Progenitor cell of endocrine pancreas (in vitro differentiated cells): ENCODE measurements at places on chromosomes 5 and 9. TPM values are rescaled to one million over a fixed set of nuclear protein-coding genes. Genes with fewer than 3 reads are reported as not detected.

GRCh38 chr5:68252673-68253623 lies 37.4 kb downstream of the PIK3R1 start:
- peak; percentile 33 for DNase-seq
- no peak overlapping the region for H3K27ac ChIP-seq
- H3K27me3 ChIP-seq: no peaks in the 10 kb centered on the region
- peaks cover 39% of the 10 kb centered on the region for H3K4me1 ChIP-seq

GRCh38 chr9:20262611-20263010 lies 359.7 kb downstream of the MLLT3 start:
- DNase-seq: no peak
- no peaks in the 10 kb centered on the region for H3K27me3 ChIP-seq
- no peaks in the 10 kb centered on the region for H3K36me3 ChIP-seq

GRCh38 chr5:172790496-172790889 lies 19.5 kb upstream of the DUSP1 start:
- H3K4me3 ChIP-seq: no peak overlapping the region
- no peaks in the 10 kb centered on the region for H3K36me3 ChIP-seq
- H3K4me1 ChIP-seq: peaks cover 2% of the 10 kb centered on the region
- no peaks in the 10 kb centered on the region for H3K27me3 ChIP-seq
- DNase-seq: no peak
- no peak overlapping the region for H3K27ac ChIP-seq

DNA sequence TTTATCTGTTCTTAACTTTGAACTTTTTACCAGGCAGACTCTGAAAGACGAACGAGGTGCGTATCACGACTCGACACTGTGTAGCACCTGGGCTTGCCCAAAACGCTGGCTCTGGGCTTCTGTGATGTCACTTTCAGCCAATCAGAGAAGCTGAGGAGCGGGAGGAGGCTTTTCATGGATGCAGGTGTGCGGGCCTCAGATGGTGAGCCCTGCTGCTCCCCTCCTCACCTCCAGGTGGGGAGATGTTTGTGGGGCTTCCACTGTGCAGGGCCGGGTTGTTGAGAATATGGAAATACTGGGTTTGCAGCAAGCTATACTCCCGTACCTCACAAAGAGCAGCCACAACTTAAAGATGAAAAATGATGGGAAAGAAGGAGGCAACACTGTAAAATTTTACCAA lies 246.3 kb downstream of the IRX2 start:
- H3K27me3 ChIP-seq: peaks cover 30% of the 10 kb centered on the region
- no peak for DNase-seq
- H3K4me1 ChIP-seq: no peaks in the 10 kb centered on the region
- no peaks in the 10 kb centered on the region for H3K36me3 ChIP-seq
- no peak overlapping the region for H3K4me3 ChIP-seq
- no peak overlapping the region for H3K27ac ChIP-seq

- no peaks in the 10 kb centered on the region for H3K27me3 ChIP-seq
- H3K36me3 ChIP-seq: peaks cover 6% of the 10 kb centered on the region
- H3K4me3 ChIP-seq: no peak overlapping the region
- DNase-seq: no peak
- no peaks in the 10 kb centered on the region for H3K4me1 ChIP-seq
- H3K27ac ChIP-seq: no peak overlapping the region
Measured at GRCh38 chr5:137617528-137618205, 118.2 kb downstream of the KLHL3 start.

- no peaks in the 10 kb centered on the region for H3K36me3 ChIP-seq
- no peak overlapping the region for H3K27ac ChIP-seq
- H3K4me1 ChIP-seq: no peaks in the 10 kb centered on the region
- H3K4me3 ChIP-seq: no peak overlapping the region
Measured at GRCh38 chr5:120567921-120568320, 103.8 kb downstream of the PRR16 start.

DNA sequence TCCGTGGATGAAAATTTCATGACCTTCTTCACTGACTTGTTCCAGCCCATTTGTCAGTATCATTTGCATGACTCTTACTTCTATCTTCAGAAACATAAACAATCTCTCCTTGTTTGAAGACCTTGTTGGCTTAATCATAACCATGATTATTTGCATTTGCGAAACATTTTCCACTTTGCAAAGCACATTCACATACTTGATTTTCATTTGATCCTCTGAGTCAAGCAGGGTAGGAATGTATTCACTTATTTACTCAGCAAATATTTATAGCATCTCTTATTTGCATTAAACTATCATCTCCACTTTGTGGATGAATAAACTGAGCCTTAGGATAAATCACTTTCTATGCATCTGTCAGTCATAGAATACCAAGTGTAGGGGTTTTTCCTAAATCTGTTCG lies 343.0 kb upstream of the SGCD start:
- no peak overlapping the region for H3K27ac ChIP-seq
- H3K36me3 ChIP-seq: no peaks in the 10 kb centered on the region
- no peak overlapping the region for H3K4me3 ChIP-seq
- DNase-seq: no peak

GRCh38 chr5:177350776-177351391 lies 584 bp downstream of the LMAN2 start:
- H3K36me3 ChIP-seq: peaks cover 2% of the 10 kb centered on the region
- H3K4me1 ChIP-seq: peaks cover 20% of the 10 kb centered on the region
- peak overlapping the region; percentile 99 for H3K27ac ChIP-seq
- peaks cover 11% of the 10 kb centered on the region for H3K27me3 ChIP-seq
- peak overlapping the region; percentile 97 for H3K4me3 ChIP-seq
- no peak for DNase-seq

GRCh38 chr9:14349146-14349446 lies 35.2 kb upstream of the NFIB start:
- H3K36me3 ChIP-seq: no peaks in the 10 kb centered on the region
- peaks cover 18% of the 10 kb centered on the region for H3K27me3 ChIP-seq
- H3K4me3 ChIP-seq: peak overlapping the region; percentile 59

DNA sequence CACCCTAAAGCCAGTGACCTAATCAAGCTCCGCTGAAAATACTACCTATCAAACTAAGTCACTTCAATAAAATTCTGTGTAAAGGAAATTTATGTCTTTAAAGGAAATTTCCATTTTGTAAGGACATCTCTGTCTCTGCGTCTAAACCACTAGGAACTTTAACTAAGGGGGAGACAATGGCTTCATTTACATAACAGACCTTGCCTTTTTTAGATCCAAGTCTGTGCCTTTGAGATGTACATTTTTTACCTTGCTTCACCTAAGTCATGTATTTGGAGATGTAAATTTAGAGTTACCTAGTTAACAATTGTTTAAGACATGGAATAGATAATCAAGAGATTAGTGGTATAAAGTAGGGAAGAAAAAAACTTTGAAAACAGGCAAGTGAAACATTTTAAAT lies 10.2 kb upstream of the GLT6D1 start:
- no peak for DNase-seq
- no peaks in the 10 kb centered on the region for H3K27me3 ChIP-seq
- H3K4me3 ChIP-seq: no peak overlapping the region

GRCh38 chr9:92158097-92158601 lies 42.9 kb upstream of the SPTLC1 start:
- no peak overlapping the region for H3K4me3 ChIP-seq
- no peak overlapping the region for H3K27ac ChIP-seq
- no peaks in the 10 kb centered on the region for H3K4me1 ChIP-seq
- DNase-seq: no peak

DNA sequence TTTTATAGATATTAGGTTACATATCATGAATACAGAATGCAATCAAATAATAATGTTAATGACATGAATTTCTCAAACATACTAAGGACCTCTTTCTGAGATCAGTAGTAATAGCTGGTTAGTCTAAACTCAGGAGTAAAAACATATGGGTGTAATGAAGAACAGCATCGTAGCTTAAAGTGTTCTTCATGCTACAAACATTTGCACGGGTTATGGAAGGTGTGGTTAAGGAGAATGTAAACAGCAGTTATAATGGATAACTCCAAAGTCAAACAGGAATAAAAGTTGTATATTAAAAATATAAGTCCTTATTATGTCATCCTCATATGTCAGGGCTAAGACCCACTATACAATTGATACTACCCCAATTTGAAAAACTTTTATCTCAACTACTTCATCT lies 112.5 kb downstream of the RICTOR start:
- DNase-seq: no peak
- no peaks in the 10 kb centered on the region for H3K27me3 ChIP-seq
- peaks cover 9% of the 10 kb centered on the region for H3K36me3 ChIP-seq

GRCh38 chr9:92163276-92163675 lies 48.1 kb upstream of the SPTLC1 start:
- no peaks in the 10 kb centered on the region for H3K27me3 ChIP-seq
- no peak for DNase-seq
- no peaks in the 10 kb centered on the region for H3K4me1 ChIP-seq
- H3K27ac ChIP-seq: no peak overlapping the region
- no peak overlapping the region for H3K4me3 ChIP-seq

DNA sequence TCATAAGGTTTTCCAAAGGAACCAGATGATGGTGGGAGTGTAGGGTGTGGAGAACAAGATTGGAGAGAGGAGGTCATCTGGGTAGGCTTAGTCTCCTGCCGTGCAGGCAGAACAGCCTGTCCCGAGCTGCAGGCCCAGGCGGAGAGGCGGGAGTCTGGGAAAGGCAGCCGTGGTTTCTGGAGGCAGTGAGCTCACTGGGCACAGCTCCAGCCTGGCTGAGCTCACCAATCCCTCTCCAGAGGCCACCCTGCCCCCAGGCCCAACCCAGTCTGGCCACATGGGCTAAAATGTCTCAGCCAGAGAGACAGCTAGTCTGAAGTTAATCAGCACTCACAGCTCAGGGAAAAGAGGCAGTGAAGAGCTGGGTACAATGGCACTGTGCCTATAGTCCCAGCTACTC lies 12.3 kb downstream of the P4HA2 start:
- H3K4me3 ChIP-seq: no peak overlapping the region
- H3K36me3 ChIP-seq: peaks cover 4% of the 10 kb centered on the region
- H3K27ac ChIP-seq: no peak overlapping the region

GRCh38 chr9:81754245-81754644 lies 64.9 kb upstream of the TLE1 start:
- DNase-seq: no peak
- no peak overlapping the region for H3K4me3 ChIP-seq
- H3K27ac ChIP-seq: peak overlapping the region; percentile 25
- peaks cover 29% of the 10 kb centered on the region for H3K27me3 ChIP-seq

- peaks cover 3% of the 10 kb centered on the region for H3K4me1 ChIP-seq
- H3K36me3 ChIP-seq: peaks cover 1% of the 10 kb centered on the region
- no peaks in the 10 kb centered on the region for H3K27me3 ChIP-seq
- no peak for DNase-seq
Measured at GRCh38 chr9:93126825-93127368, 7.2 kb downstream of the NINJ1 start.

DNA sequence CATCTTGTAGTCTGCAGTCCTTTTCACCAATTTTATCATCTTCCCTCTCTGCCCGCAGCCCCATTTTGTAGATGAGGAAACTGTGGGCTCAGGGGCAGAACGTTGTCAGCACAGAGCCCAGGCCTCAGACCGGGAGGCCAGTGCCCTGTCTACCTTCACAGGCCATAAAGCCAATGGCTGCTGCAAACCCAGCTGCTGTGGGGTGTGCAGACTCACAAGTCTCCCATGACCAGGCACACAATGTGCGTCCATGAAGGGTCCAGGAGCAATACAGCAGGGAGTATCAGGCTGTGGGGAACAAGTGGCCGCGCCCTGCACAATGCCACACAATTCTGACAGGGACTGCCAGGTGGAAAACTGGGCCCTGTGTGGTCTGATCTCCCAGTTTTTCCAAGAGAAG lies 71.0 kb downstream of the COL23A1 start:
- peaks cover 6% of the 10 kb centered on the region for H3K36me3 ChIP-seq
- H3K4me1 ChIP-seq: no peaks in the 10 kb centered on the region
- peaks cover 6% of the 10 kb centered on the region for H3K27me3 ChIP-seq
- DNase-seq: no peak
- H3K27ac ChIP-seq: no peak overlapping the region
- no peak overlapping the region for H3K4me3 ChIP-seq

GRCh38 chr9:72856972-72857623 lies 95.8 kb downstream of the ALDH1A1 start:
- no peak overlapping the region for H3K27ac ChIP-seq
- peaks cover 4% of the 10 kb centered on the region for H3K4me1 ChIP-seq

GRCh38 chr5:17113174-17113958 lies 104.1 kb upstream of the BASP1 start:
- H3K4me3 ChIP-seq: no peak overlapping the region
- H3K27ac ChIP-seq: no peak overlapping the region
- no peaks in the 10 kb centered on the region for H3K27me3 ChIP-seq
- peaks cover 27% of the 10 kb centered on the region for H3K4me1 ChIP-seq
- DNase-seq: no peak

GRCh38 chr5:71982717-71983395 lies 124.4 kb upstream of the MAP1B start:
- no peaks in the 10 kb centered on the region for H3K4me1 ChIP-seq
- H3K27me3 ChIP-seq: no peaks in the 10 kb centered on the region
- no peaks in the 10 kb centered on the region for H3K36me3 ChIP-seq

DNA sequence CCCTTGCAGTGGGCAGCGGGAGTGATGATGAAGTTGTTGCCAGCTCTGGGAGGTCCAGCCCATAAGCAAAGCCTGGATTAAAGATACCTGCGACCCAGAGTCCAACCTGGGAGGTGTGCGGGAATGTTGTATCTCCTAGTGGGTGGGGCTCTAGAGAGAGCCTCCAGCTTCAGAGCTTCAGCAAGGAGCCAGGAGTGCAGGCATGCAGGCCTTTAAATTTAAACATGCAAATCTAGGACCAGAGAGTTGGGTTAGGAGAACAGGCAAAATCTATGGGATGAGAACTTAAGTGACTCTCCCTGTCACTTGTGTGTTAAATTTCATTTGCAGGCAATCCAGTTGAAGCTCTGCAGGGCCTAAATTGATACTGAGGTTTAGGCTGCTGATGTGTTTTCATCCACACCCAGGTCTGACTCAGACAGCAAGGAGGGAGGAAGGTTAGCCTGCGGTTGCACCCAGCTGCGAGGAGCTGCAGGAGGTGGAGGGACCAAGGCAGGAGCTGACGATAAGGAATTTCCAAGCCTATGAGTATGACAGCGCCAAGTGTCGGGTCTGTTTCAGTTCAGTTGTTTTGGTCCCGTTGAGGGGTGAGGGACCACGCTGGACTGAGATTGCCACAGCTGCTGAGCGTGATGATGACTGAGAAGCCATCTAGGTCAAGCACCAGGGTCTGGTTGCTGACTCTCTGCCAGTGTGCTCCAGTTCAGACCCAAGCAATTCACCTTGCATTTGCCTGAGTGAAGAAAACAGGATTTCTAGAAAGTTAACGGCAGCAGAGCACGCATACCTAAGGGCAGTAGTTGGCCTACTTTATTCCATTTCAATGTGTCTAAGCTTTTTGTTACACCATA lies 243.0 kb downstream of the ICE1 start:
- no peak for DNase-seq
- H3K27ac ChIP-seq: no peak overlapping the region
- H3K27me3 ChIP-seq: peaks cover 4% of the 10 kb centered on the region
- no peaks in the 10 kb centered on the region for H3K4me1 ChIP-seq
- no peak overlapping the region for H3K4me3 ChIP-seq
- no peaks in the 10 kb centered on the region for H3K36me3 ChIP-seq

The HSPB3 gene
- not detected in 2 replicates for total RNA-seq

The IGIP gene
- total RNA-seq: 2.0 and 2.1 TPM in 2 replicates

The IL13 gene
- total RNA-seq: not detected in 2 replicates

The MFAP3 gene
- 39.1 and 42.5 TPM in 2 replicates for total RNA-seq

The PCDHB13 gene
- total RNA-seq: 6.8 and 7.4 TPM in 2 replicates

The AK6 gene
- total RNA-seq: 34.0 and 36.1 TPM in 2 replicates

The AGTPBP1 gene
- 44.3 and 47.5 TPM in 2 replicates for total RNA-seq

The CDH12 gene
- 2.8 TPM in 2 replicates for total RNA-seq

The CDX1 gene
- 0.31 and 0.43 TPM in 2 replicates for total RNA-seq

The DAPK1 gene
- total RNA-seq: 202 and 228 TPM in 2 replicates

The SLC6A18 gene
- total RNA-seq: not detected in 2 replicates

The GARIN3 gene
- total RNA-seq: not detected in 2 replicates

The PCDHGA9 gene
- total RNA-seq: 1.5 and 1.8 TPM in 2 replicates
